AG08395 (cell line): ENCODE measurements at places on chromosomes 6 and 20.

- DNase-seq, result no peak
Measured at GRCh38 chr6:160462116-160462515, 113.9 kb downstream of the SLC22A3 start.

DNA sequence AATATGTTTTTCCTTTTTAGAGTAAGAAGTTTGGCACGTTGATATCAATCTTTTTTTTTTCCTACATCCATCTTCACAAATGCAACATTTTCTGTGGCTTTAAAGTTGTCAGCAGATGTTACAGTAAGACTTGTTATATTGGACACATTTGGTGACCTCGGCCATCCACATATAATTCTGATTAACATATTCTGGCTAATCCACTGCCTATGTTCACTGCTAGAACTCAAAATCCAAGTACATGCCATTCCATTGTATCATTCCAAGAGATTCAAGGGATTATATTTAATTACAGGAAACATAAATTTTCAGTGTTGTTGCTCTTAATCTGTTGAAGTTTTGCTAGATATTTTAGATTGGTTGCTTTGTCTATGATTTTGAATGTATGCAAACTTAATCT is 367.6 kb downstream of the TENT5A start:
- peak; percentile 19 for DNase-seq

GRCh38 chr6:158083455-158084325 is 84.4 kb downstream of the SERAC1 start:
- DNase-seq, result no peak

DNA sequence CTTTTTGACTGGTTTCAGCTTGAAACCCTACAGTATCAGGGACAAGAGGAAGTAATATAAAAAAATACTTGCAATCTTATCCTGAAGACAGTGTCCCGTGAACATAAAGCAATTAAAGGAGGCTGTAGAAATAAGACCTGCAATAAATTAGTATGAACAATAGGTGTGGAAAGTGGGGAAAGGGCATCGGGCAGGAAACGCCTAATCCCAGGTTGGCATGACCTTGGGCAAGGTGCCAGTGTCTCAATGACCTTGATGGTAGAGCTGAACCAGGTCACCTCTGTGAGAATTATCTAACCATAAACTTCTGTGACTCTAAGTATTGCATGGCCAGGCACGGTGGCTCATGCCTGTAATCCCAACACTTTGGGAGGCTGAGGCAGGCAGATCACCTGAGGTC is 115.2 kb downstream of the LY86 start:
- DNase-seq, result no peak

GRCh38 chr6:123529843-123530242 is 106.9 kb downstream of the TRDN start:
- DNase-seq, result no peak

DNA sequence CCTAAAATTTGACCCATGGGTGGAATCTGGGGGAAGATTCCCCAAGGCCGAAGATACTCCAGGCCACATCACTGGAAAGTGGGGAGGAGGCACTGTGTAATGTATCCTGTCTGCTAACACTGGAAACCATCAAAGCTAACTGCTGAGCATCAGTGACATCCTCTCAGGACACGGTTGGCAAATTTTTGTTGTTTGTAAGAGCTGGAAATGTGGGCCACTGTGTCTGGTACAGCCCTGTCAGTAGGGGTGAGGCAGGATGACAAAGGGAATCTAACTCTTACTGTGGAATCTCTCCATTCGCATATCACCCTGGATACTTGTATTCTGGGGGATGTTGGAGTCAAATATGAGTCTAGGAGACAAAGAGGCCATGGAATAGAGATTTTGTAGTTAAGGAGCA is 17.0 kb upstream of the CLPSL2 start:
- DNase-seq, result no peak

DNA sequence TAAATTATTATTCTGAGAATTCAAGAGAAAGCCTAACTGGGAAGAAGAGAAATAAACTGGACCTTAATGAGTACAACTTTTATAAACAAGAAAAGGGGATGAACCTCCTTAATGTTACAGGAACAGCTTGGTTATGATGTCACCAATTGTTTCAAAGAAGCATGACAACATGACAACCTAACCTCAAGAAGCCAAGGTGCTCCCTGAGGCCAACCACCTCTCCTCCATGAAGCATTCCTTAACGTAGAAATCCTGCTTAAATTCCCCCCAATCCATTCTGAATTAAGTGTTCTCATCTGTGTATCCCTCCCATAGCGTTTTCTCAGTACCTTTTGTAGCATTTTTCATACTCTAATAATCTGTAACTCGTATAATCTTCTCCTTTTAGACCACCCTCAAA is 1.7 kb downstream of the HBS1L start:
- DNase-seq, result no peak

GRCh38 chr6:113998811-113999210 is 27.9 kb upstream of the HDAC2 start:
- no peak for DNase-seq

DNA sequence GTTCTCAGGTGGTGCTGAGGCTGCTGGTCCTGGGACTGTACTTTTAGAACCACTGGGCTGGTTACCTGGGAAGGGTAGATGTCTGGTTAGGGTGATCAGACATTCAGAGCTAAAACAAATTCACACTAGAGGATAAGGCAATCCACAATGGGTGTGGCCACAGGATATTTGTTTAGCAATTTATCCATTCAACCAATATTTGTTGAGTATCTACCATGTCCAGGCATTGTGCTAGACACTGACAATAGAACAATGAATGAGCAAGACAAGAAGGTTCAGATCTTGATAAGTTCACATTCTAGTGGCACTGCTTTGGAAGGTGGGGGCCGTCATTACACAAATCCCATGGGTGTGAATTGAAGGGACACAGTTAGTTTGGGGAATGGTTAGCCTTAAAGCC is 131.7 kb downstream of the BCAS1 start:
- no peak for DNase-seq

GRCh38 chr6:118968416-118968815 is 33.5 kb upstream of the MCM9 start:
- peak; percentile 4 for DNase-seq

DNA sequence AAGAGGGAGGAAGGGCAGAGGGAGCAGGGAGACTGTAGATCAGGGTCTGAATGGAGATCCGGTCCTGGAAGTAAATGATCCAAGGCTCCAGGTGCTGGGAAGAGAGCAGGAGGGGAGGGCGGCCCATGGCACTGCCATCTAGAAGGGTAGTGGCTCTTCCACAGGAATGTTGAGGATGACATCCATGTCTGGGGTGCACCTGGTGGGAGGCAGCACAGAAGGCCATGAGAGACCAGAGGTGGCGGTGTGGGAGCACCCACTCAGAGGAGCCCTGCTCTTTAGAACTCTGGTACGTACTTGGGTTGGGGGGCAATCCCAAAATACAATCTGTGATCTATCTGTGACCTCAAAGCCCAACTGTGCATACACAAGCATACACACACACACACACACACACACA is 13.5 kb downstream of the DEFB132 start:
- no peak for DNase-seq

DNA sequence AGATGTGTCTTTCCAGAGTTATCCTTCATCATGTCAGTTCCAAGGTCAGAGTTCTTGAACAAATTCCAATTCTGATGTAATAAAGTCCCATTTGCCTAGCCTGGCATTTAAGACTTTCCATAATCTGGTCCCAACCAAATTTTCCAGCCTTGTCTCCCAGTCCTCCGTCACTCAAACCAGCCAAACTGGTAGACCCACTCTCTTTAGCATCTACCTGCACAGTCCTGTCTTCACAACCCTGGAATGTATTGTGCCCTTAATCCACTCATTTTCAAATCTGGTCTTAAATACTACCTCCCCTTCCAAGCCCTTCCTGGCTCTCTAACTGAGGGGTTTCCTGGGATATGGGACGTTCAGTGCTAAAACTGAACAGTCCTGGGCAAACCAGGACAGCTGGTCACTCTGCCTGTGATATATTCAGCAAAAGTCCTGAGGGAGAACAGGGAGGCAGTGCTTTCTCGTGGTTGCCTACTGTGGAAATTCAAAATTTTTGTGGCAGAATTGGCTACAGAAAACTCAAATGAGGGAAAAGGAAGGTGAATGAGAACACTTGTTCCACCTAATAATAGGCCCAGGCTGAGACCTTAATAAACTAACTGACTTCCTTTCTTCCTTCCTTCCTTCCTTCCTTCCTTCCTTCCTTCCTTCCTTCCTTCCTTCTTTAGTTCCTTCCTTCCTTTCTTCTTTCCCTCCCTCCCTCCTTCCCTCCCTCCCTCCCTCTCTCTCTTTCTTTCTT is 10.8 kb upstream of the AKAP7 start:
- no peak for DNase-seq

- DNase-seq, result no peak
Measured at GRCh38 chr6:157637941-157638662, 184.9 kb upstream of the SNX9 start.

DNA sequence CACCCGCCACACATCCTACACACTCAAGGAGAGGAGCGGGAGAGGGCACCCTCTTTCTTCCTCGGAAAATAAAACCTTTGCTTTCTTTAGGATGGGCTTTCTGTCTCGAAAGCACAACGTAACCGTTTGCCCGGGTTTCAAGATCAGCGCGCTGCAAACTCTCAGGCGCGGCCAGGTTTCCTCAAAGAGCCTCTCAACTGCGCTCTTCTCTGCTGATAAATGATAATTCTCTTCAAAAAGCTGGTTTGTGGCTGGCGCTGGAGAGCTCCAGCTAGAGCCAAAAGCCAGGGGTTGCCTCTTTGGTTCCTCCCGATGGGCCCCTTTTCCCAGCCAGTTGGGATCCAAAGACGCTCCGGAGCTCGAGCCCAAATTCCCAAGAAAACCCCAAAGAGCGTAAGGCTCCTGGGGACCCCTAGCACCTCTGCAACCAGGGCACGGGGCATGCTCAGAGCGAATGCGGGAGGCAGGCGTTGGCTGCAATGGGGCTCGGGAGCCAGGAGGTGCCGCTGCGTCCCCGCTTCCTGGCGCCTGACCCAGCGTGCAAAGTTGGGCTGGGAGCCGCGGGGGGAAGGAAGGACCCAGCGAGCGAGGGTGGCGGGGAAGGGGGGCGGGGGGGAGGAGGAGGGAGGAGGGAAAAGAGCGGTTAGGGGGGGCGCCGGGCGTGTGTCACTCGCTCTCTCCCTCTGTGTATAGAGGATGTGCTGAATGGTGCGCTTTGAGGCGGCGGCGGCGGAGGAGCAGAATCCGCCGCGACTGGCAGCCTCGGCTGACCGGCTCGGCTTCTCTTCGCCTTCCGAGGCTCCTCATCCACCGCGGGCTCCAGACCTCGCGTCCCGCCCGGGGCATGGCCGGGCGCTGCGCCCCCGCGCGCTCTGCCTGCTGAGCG is at the start of gene PLCB1:
PLCB1 (plus strand) TSS at position 669 of the 886 bp plus-strand sequence. CDS start 386 bp downstream, outside the sequence.
- peak; percentile 90 for DNase-seq

DNA sequence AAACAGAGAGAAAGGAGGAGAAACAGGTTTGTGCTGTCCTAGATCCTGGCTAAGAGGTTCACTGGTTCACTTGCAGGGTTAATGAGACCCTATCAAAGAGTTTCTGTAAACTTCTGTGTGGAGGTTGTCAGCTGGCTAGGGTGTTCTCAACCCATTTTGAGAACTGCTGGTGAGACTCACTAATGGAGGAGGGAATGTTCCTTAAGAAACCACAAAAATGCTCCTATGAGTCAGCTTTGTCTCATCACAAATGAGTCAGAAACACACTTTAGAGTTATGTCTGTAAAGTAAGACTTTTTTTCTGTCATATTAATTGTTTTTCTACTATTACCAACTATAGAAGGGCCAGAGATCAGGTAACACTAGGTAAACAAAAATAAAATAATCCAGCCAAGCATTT is 884.4 kb downstream of the PHF3 start:
- peak; percentile 73 for DNase-seq

DNA sequence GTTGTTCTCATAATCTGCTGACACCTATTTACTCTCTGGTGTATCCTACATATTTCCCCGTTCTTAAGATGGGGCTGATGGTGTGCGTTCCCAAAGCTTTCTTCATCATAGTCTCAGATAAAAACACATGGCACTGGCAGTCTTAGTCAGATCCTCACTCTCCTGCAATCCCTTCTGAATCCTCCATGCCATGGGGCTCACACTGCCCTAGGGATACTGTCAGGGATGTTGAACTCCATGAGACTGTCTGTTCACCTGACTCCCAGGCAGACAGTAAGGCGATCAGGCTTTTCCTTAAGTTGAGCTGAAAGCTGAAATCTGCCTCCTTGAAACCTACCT is 76.0 kb downstream of the SLX4IP start:
- DNase-seq, result no peak

DNA sequence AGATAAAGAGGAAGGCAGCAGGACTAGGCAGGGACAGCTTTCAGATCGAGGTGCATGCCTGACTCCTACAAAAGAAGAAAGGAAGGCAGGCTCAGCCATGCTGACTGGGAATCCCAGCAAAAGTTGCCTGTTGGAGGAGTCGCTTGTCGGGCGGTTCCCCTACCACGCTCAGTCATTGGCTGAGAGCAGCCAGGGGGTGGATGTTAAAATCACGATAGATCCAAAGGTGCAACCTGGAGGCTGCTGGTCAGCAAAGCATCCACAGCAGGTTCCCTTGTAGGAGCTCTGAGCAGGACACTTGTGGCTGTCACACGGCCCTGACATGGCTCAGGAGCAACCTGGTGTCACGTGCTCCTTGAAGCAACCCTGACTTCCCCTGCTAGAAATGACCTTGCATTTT is 74.6 kb downstream of the ISM1 start:
- no peak for DNase-seq

- peak; percentile 38 for DNase-seq
Measured at GRCh38 chr6:91081452-91082067, 494.7 kb upstream of the MAP3K7 start.

DNA sequence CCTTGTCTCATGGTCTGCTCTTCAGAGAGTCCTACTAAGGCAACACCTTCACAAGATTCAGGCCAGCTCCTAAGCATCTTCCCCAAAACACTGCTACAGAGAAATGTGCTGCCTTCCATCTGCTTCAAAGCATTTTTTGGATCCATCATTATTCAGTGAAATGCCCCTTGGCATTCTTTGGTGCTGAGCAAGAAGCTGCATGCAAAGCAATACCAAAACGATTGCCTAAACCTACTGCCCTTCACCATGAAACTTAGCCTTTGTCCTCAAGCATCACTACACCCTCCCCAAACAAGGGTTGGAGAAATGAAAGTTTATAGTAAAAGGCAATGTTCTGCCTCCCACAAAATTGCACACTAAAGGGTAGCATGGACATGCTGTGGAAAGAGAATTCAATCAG is 93.5 kb downstream of the SNAP25 start:
- DNase-seq, result peak; percentile 21

GRCh38 chr20:45489083-45489531 is 19.6 kb downstream of the WFDC2 start:
- no peak for DNase-seq
